ENCODE measurements at places on chromosomes 2 and 18.

- no peak for DNase-seq
Observed at GRCh38 chr18:37012452-37012851, 183.5 kb downstream of the KIAA1328 start.

GRCh38 chr2:52916981-52917380, 850.6 kb upstream of the CHAC2 start:
- no peak for DNase-seq

DNA sequence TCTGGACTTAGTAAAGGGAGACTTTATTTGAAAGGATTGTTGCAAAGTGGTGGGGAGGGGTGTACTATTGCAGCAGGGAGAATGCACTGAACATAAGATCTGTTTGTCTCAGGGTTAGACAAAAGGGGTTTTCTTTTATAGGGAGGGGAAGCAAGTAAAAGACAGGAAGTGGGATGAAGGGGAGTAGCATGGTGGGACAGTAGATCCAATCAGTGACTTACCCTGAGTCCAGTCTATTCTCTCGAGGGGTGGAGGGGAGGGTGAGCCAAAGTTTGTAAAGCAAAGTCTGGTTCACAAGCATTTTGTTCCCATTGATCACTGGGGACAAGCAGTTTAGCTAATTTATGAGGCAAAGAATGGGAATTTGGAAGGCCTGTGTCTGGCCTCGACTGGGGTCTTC, 35.0 kb upstream of the CYP27C1 start:
- no peak for DNase-seq

GRCh38 chr18:79470547-79470946, 74.8 kb downstream of the NFATC1 start:
- DNase-seq = no peak

Measured in erythroblast (primary cell).